ENCODE measurements at places on chromosomes 6 and 20. TPM values are rescaled to one million over a fixed set of nuclear protein-coding genes. Genes with fewer than 3 reads are reported as not detected.

The C20orf202 gene
- not detected for total RNA-seq

DNA sequence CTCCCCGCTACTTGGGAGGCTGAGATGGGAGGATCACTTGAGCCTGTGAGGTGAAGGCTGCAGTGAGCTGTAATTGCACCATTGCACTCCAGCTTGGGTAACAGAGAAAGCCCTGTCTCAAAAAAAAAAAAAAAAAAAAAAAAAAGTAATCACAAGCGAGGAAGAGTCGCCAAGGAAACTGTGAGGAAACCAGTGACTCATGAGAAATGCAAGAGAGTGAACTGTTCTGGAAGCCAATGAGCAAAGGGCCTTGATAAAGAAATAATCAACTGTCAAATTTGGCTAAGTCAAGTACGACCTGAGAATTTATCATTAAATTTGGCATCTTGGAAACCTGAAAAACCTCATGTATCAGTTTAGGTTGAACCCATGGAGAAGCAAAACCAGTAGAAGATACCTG, 16.1 kb upstream of the LAMP5 start:
- no peaks in the 10 kb centered on the region for H3K36me3 ChIP-seq
- no peak overlapping the region for H3K27ac ChIP-seq
- no peaks in the 10 kb centered on the region for H3K27me3 ChIP-seq

GRCh38 chr6:155352811-155353210, 38.5 kb upstream of the TFB1M start:
- no peaks in the 10 kb centered on the region for H3K4me1 ChIP-seq
- no peaks in the 10 kb centered on the region for H3K27me3 ChIP-seq
- no peaks in the 10 kb centered on the region for H3K36me3 ChIP-seq
- H3K27ac ChIP-seq: no peak overlapping the region
- no peak overlapping the region for H3K4me3 ChIP-seq

The ENPP5 gene
- total RNA-seq: 0.11 TPM

- H3K36me3 ChIP-seq: no peaks in the 10 kb centered on the region
- no peaks in the 10 kb centered on the region for H3K4me1 ChIP-seq
- H3K27ac ChIP-seq: no peak overlapping the region
- no peak for DNase-seq
- no peak overlapping the region for H3K4me3 ChIP-seq
These were observed 58.1 kb downstream of the PLAGL1 start for GRCh38 chr6:143949962-143950361.

The ADGRG6 gene
- 0.31 TPM for total RNA-seq

The SLC17A2 gene
- not detected for total RNA-seq

All from CD4-positive, alpha-beta T cell (primary cell).